ENCODE measurements at places on chromosomes 11 and 22.

- DNase-seq: no peak
Measured at GRCh38 chr11:251550-251949, 14.8 kb downstream of the PSMD13 start.

DNA sequence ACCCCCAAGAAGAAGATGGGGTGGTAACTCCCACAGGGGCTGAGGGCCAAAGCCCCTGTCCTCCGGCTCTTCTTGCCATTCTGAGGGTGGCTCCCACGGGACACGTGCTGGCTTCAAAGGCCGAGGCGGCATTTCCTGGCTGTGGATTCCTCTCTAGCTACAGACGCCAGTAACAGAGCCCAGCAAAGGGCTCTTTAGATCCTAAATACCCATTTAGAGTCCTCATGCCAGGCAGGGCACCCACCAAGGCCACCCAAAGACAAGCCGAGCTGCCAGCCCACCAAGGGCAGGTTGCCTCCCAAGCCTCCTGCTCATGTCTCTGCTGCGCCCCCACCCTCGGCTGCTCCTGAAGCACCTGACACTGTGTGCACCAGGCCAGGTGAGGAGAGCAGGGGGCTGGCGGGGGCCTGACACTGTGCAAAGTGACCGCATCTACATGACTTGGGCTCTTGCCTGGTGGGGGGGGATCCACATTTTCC is 5.7 kb downstream of the LRFN4 start:
- DNase-seq: no peak

DNA sequence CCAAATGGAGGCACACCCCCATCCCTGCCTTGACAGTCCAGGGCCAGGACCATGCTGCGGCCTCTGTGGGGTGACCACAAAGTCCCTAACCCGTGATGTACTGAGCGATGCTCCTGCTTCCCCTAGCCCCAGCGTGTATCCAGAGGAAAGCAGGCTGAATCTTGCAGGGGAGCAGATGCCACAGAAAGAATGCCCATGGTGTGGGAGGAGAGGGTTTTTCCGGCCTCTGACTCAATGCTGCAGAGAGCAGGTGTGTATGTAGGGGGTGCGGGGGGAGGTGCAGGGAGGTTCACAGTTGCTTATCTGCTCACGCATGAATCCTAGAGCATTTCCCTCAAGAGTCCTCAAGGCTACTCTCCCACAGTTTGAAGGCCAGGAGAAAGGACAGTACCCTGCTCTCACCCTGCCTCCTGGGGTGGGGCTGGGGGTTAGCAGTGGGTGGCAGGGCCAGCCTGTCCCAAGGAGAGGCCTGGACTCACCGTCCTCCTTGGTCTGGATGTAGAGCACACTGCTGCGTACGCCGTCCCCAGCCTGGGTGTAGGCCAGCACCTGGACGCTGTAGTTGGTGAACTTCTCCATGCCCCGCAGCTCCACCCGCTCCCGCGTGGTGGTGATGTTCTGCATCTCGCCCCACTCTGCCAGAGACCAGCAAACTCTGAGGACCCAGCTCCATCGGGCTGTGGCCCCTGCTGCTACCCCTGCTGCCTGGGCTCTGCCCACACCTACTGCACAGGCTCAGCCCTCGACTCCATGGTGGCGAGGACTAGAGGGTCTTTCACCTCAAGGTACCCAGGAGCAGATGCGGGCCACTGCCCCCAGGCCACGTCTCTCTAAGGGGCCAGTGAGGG is 130.8 kb downstream of the CEP164 start:
- DNase-seq: no peak

DNA sequence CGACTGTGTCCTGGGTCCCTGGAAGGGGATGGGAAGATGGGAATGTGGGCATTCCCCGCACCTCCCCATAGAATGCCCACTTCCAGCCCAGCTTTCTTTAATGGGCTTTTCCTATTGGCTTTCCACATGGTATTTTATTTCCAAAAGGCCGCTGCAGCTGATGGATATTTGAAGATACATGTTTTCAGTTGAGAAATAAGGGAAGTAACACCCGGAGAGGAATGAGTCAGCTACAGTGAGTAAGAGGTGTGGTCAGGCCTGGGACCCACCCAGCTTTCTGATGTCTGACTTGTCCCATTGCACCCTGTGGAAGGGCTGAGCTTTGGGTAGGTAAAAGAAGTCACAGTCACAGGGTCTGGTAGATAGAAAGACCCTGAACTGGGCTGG is 476.9 kb downstream of the MIAT start:
- DNase-seq: no peak

GRCh38 chr11:82233201-82233600 is 500.5 kb downstream of the FAM181B start:
- DNase-seq: no peak

GRCh38 chr11:15716550-15716949 is 601.8 kb downstream of the INSC start:
- DNase-seq: no peak

DNA sequence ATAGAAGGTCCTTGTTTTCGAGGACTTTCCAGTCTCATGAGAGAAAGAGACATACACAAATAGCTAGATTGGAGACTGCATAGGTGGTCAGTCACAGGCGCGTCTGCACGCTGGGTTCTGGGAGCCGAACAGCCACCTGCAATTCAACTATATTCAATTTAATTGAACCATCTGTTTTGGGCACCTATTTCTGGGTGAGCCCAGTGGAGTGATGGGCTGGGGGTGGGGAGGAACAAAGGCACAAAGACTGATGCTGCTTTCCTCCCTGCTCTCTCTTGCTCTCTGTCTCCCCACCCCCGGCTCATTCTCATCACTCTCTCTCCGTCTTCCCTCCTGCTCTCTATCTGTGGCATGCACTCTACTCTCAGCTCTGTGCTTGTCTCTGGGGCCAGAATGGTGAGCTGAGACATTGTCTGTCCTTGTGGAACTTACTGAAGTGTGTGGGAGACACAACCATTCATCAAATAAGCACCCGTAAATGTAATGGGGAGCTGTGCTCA is 48.1 kb upstream of the B3GAT1 start:
- DNase-seq: no peak

- peak; percentile 49 for DNase-seq
Measured at GRCh38 chr11:66595245-66595904, 2.4 kb downstream of the CCS start.

DNA sequence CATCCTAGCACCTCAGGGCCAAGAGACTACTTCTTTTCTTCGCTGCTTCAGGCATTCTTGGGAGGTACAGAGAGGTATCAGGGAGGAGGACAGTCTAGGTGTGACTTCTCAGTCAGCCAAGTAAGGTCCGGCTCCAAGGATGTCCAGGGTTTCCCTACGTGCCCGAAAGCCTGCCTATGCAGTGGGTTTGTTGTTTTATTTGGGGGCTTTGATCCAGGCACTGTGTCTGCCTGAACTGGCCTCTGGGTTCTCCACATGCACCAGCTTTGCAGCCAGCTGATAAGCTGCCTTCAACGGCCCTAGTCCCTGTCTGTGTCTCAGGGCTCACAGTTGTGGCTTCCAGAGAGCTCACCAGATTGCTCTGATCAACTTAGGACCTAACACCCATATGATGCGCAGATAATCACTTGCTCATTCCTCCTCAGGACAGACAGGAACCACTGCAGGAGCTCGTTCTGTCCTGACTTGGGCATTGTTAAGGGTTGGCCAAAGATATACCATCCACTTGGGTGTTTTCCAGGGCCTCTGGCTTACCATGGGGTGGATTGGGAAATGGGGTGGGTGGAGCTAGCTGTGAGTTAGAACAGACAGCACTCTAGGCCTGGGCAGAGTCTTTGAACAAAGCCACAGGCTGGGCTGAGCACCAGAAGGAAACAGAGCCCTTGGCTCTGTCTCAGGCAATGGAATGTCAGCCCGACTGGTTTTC is 45.5 kb upstream of the CRYBB3 start:
- peak; percentile 52 for DNase-seq

DNA sequence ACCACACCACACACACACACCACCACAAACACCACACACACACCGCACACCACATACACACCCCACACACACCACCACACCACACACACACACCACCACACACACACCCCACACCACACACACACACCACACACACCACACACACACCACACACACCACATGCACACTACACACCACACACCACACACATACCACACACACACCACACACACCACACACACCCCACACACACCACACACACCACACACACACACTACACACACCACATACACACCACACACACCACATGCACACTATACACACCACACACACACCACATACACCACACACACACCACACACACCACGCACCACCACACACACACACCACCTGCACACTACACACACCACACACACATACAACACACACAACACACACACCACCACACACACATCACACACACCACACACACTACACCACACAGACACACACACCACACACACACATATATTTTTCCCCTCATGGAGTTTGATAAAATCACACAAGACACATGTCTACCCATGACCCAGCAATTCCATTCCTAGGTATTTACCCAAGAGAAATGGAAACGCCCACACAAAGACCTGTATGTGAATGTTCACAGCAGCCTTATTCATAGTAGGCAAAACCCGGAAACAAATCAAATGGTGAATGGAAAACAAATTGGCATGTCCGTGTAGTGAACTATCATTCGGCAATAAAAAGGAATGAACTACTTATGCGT is 14.3 kb downstream of the CD5 start:
- no peak for DNase-seq

DNA sequence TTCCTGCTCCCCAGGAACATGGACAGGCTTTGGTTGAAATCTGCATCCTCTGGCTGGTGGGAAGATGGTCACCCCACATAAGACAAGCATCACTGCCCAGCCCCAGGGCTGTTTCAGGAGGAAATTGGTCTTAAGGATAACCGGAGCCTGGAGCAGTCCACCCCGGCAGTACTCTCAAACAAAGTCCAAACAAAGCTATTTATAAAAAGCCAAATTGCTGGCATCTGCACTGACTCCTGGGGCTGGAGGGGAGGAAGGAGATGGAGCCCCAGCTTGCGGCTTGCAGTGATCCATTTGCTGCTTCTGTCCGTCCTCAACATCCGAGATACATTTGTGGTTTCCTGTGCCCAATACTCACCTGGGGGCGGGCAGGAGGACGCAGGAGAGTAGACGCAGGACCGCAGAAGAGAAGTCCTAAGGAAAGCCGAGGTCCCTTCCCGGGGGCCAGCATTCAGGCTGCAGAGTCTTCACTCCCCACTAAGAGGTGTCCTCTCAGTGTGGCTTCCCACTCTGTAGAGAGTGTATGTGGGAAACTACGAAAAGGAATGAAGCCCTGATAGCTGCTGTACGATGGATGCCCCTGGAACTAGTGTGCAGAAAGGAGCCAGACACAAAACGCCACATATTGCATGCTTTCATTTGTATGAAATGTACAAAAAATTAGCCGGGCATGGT is 107.3 kb upstream of the FGF3 start:
- no peak for DNase-seq

GRCh38 chr11:112176077-112176476 is 765 bp downstream of the BCO2 start:
- DNase-seq: no peak

DNA sequence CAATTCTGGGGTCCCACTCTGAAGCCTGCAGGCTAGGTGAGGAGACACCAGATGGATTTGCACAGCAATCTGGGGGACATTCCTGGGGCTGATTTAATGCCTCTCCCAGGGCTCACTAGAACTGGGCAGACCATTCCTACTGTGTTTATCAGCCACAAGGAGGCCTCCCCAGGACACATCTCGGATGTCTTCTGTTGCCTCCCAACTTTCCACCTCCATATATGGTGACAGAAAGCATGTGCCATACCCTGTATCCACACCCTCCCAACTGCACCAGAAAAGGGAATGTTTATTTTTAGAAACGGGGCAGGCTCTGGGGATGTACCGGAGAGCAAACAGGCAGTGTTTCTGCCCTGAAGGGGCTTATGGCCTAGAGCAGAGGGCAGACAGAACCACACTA is 181.8 kb downstream of the CSNK2A3 start:
- DNase-seq: no peak

DNA sequence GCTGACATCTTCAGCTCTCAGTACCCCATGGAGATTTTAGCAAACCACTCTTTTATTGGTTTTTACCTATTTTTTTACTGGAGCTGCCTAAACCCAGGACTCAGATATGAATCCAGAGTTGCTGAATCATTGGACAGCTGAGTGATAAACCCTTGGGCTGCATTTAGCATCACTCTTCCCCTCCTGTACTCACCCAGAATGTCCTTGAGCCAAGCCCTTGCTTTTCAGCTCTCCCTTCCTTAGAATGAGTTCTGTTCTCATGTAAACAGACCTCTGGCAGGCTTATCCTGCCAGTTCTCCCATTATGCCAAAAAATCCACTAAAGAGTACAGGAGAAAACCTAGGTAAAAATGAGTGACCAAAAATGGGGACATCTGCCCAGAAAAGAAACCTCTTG is 200.1 kb upstream of the POU2AF2 start:
- DNase-seq: no peak

GRCh38 chr11:1034001-1034400 is 2.5 kb downstream of the MUC6 start:
- DNase-seq: no peak

DNA sequence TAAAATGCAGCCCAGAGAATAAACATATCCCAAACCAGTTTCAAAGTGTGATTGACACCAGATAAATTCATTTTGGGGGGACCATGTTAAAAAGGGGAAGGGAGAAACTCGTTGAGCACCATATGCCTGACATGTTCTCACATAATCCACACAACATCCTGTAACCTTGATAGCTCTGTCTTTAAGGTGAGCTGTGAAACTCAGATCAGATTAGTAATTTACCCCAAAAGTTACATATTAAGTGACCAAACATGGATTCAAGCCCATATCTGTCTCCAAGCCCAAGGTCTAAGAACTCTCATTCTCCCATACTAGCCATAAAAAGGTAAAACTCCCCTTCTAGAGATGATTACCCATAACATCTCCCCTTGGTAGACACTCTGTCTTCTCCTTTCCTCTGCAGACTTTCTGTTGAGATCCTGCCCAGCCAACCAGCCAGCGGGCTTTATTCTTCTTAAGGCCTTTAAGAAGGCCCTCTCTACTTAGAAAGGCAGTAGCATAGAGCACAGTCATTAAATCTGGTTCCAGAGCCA is 150.7 kb downstream of the CCDC34 start:
- DNase-seq: no peak

DNA sequence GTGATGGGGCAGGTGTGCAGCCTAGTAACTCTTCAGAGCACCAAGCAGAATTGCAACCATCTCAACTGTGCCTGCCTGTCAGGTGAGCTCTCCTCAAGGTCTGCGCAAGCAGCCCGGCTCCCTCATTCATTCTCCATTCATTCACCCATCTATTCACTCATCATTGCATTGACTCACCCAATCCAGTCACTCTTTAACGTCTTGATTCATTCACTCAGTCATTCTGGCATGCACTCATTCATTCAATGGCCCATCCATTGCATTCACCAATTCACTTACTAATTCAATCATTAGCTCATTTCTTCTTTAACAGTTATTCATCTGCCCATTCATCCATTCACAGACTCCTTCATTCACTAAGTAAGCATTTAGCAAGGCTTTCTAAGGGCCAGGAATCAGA is 111.8 kb downstream of the PDE2A start:
- DNase-seq: no peak

- no peak for DNase-seq
Measured at GRCh38 chr11:81092522-81092921, 1641.1 kb downstream of the FAM181B start.

Measured in BE2C (cell line).